ENCODE measurements at places on chromosomes 7 and 10. TPM values are rescaled to one million over a fixed set of nuclear protein-coding genes. Genes with fewer than 3 reads are reported as not detected.

CFAP46 gene
- 1.4 TPM for total RNA-seq

MRC1 gene
- total RNA-seq, result 0.05 TPM

AKR1B15 gene
- 32.0 TPM for total RNA-seq

TUBAL3 gene
- total RNA-seq, result 0.57 TPM

FAM149B1 gene
- 7.9 TPM for total RNA-seq

LMOD2 gene
- total RNA-seq, result not detected

FAM53B gene
- 12.9 TPM for total RNA-seq

MALRD1 gene
- total RNA-seq, result not detected

PFKP gene
- 474 TPM for total RNA-seq

CYP2C19 gene
- not detected for total RNA-seq

PDE6C gene
- total RNA-seq, result not detected

MAGI2 gene
- 0.46 TPM for total RNA-seq

CFAP69 gene
- 2.5 TPM for total RNA-seq

PCLO gene
- total RNA-seq, result 0.96 TPM

GIMAP4 gene
- total RNA-seq, result not detected

TRUB1 gene
- total RNA-seq, result 12.9 TPM

CCDC172 gene
- not detected for total RNA-seq

KEL gene
- not detected for total RNA-seq

SNCG gene
- total RNA-seq, result 14.6 TPM

PHYHIPL gene
- total RNA-seq, result 0.31 TPM

ZNF680 gene
- total RNA-seq, result 2.4 TPM

GOLGA7B gene
- 5.0 TPM for total RNA-seq

PON1 gene
- total RNA-seq, result 0.94 TPM

PPIF gene
- total RNA-seq, result 203 TPM

MUC12 gene
- 20.6 TPM for total RNA-seq

NUTM2E gene
- 0.53 TPM for total RNA-seq

TAS2R41 gene
- not detected for total RNA-seq

LFNG gene
- total RNA-seq, result 15.5 TPM

EPO gene
- total RNA-seq, result not detected

NEBL gene
- total RNA-seq, result 6.4 TPM

HOXA6 gene
- 1.8 TPM for total RNA-seq

ACBD7 gene
- 0.80 TPM for total RNA-seq

SORBS1 gene
- total RNA-seq, result 0.47 TPM

APBB1IP gene
- 9.1 TPM for total RNA-seq

IFIT1B gene
- not detected for total RNA-seq

BET1 gene
- 26.5 TPM for total RNA-seq

IFRD1 gene
- 29.8 TPM for total RNA-seq

TAS2R4 gene
- total RNA-seq, result 0.15 TPM

CAV1 gene
- total RNA-seq, result 487 TPM

GIMAP2 gene
- total RNA-seq, result not detected

BRAT1 gene
- 39.4 TPM for total RNA-seq

MMD2 gene
- total RNA-seq, result not detected
